ENCODE measurements at places on chromosomes 16 and 17. TPM values are rescaled to one million over a fixed set of nuclear protein-coding genes. Genes with fewer than 3 reads are reported as not detected.

MRM1 gene
- 28.3 TPM for total RNA-seq

SLFN14 gene
- total RNA-seq = not detected

LIMD2 gene
- total RNA-seq = 2.8 TPM

GRIN2A gene
- not detected for total RNA-seq

UNK gene
- 24.9 TPM for total RNA-seq

VEZF1 gene
- 47.5 TPM for total RNA-seq

ANKFN1 gene
- total RNA-seq = not detected

NUFIP2 gene
- 19.3 TPM for total RNA-seq

DNAH9 gene
- not detected for total RNA-seq

TAC4 gene
- total RNA-seq = not detected

RAMP2 gene
- not detected for total RNA-seq

BRIP1 gene
- 4.8 TPM for total RNA-seq

HP gene
- not detected for total RNA-seq

CFAP119 gene
- 23.4 TPM for total RNA-seq

ZNF385C gene
- 0.37 TPM for total RNA-seq

NCBP3 gene
- total RNA-seq = 8.5 TPM

SOST gene
- total RNA-seq = not detected

ZG16 gene
- 0.23 TPM for total RNA-seq

ATP6V0A1 gene
- 38.4 TPM for total RNA-seq

PKMYT1 gene
- 86.3 TPM for total RNA-seq

AANAT gene
- not detected for total RNA-seq

All from HT-29 (cell line).